SIG-M5 (cell line): ENCODE measurements at places on chromosomes 2 and 18.
A peak's percentile ranks its signal among the peaks of the same experiment; 100 is the strongest.

GRCh38 chr18:45416168-45416567, 199.1 kb upstream of the SLC14A2 start:
- DNase-seq, result no peak

GRCh38 chr18:6109743-6110142, 214.4 kb upstream of the TMEM200C start:
- DNase-seq, result no peak

DNA sequence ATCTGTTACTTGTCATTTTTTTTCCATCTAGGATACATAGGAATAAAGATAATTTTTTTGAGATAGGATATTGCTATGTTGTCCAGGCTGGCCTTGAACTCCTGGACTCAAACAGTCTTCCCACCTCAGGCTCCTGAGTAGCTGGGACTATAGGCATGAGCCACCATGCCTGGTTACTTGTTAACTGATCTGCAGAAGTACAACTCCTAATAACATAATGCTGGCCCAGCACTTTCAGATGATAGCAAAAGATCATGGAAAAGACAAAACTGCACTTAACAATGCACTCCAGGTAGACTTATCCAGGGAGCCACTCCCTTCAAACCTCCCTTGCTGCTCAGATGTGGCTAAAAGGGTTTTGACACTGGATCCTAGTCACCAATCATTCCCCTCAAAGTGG, 11.4 kb upstream of the CTDP1 start:
- no peak for DNase-seq

GRCh38 chr2:172967036-172967982, 108.3 kb upstream of the MAP3K20 start:
- DNase-seq, result no peak

DNA sequence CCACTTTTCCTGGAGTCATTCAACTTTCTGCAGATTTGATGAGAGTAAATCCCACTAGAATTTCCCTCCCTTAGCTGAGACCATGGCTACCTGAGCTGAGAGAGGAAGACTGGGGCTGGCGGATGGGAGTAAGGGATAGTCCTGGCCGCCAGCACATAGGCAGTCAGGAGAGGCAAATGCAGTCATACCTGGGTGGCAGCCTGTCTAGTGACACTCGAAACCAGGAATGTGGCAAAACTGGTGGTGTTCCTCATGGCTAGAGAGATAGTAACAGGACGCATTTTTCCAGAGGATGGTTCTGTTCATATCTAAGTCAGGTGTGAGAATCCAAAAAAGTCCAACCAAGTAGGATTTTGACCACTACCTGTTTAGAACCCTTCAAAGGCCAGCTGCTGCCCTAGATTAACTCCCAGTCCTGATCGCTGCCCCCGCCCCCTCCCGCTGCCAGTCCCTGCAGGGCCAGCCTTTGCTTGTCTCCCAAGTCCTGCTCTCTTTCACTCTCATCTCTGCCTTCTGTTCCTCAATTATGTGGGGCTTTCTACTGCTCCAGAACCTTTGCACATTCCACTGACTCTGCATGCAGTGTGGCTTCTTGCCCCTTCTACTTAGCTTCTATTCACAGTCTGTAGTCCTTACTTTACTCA, 17.4 kb upstream of the SCG2 start:
- no peak for DNase-seq

- DNase-seq, result no peak
Observed at GRCh38 chr18:31723990-31724711, 36.5 kb downstream of the SLC25A52 start.

- DNase-seq, result no peak
Observed at GRCh38 chr18:27558388-27559155, 373.5 kb upstream of the CHST9 start.

- no peak for DNase-seq
Observed at GRCh38 chr2:168149150-168149974, 98.0 kb downstream of the STK39 start.

DNA sequence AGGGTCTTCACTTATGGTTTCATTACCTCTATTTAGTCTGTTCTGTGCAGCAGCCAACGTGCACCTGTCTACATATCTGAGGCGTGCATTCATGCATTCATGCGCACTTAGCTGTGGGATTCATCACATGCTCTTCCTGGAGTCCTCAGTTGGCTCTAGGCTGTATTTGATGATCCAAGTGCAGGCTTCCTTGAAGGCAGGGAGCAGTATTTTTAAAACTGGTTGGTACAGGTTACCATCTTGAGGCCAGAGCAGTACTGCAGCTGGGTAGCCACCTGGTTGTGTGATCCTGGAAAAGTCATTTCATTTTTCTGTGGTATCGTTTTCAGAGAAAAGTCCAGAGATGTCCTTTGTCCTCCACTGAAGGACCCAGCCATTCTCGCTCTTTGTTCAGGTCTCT, 109.8 kb downstream of the EN1 start:
- DNase-seq, result no peak

DNA sequence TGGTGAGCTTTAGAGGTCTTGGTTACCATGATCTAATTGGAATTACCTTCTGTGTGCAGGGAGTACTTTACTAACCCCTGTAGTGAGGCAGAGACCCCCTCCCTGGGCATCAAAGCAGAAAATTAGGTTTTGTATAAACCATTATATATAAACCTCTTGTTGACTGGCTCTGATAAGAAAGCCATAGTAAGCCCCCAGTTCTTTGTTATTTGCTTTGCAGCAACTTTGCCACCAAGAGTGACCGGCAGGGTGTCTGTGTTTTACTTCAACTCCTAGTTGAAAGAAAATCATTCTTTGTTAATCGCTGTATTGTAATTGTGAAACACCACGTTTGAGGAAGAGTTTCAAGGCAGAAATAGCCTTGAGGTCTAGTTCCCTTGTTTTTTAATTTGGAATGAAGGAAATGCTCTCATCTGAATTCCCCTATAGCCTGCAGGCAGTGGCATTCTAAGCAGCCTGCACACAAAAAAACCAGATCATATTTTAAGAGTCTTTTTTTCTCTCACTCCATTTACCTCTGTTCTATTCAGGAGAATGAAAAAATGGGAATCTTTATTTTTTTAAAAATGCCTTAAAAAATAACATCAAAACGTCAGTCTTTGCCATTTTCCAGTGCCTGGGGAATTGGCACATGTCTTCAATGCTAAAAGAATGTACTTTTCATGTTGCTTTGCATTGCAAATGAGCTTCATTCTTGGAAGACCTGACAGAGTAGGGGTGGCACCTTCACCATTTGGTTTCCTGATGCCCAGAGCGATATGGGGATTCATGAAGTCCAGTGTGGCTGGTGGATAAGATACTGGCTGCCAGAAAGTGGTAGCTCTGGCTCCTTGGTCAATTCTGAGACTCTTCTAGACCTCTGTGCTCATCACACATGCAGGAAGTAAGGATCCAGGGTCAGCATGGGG, 338.1 kb downstream of the SLC4A3 start:
- DNase-seq, result no peak

DNA sequence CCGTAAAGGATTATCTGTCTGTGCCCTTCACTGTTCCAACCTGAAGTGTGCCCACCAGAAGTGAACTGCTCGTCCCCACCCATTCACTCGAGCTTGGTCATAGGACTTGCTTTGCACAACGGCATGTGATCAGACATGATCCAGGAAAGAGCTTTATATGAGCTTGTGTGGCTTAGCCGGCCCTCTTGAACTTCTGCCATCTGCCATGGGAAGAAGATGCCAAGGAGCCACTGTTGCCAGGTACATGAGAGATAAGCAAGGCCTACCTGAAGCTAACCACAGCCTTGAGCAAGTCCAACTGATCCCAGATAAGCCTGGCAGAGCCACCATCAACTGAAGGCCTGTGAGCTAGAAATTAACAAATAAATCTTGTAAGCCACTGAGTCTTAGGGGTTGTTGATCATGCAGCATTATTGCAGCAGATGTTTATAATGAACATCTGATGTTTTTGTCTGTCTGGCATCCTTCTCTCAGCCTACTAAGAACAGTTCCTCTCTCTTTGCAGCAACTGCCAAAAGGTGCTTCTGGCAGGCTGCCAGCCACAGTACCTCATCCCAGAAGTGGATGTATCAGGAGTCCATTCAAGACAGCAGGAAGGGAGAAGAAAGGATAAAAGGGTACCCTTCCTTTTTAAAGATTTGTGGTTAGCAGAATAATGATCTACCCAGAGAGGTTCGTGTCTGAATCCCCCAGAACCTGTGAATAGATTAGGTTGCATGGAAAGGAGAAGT, 16.8 kb downstream of the DBI start:
- no peak for DNase-seq

GRCh38 chr18:41599466-41599865, 355.6 kb upstream of the PIK3C3 start:
- no peak for DNase-seq

GRCh38 chr2:225120186-225120585, 77.9 kb upstream of the DOCK10 start:
- DNase-seq, result no peak

DNA sequence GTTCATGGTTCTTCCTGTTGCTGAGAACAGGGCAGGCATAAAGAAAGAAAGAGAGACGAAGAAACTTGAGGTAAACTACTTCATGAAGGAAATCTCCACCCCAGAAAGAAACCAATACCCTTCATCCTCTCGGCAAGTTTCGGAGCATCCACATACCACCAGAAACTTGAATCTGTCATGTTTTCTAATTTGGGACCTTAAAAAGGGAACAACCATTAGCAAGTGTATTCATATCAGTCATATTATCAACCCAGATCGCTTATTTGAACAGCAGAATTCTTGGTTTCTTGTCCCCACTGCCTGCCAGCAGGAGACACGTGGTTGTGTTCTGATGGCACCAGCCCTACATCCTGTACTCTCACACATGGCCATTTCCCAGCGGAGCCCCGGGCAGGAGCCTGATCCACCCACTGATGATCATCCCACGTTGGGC, 53.2 kb upstream of the FZD7 start:
- no peak for DNase-seq

GRCh38 chr2:20411361-20411894, 35.4 kb upstream of the RHOB start:
- DNase-seq, result peak; percentile 23

GRCh38 chr2:182381225-182381624, 45.6 kb downstream of the PDE1A start:
- DNase-seq, result no peak

DNA sequence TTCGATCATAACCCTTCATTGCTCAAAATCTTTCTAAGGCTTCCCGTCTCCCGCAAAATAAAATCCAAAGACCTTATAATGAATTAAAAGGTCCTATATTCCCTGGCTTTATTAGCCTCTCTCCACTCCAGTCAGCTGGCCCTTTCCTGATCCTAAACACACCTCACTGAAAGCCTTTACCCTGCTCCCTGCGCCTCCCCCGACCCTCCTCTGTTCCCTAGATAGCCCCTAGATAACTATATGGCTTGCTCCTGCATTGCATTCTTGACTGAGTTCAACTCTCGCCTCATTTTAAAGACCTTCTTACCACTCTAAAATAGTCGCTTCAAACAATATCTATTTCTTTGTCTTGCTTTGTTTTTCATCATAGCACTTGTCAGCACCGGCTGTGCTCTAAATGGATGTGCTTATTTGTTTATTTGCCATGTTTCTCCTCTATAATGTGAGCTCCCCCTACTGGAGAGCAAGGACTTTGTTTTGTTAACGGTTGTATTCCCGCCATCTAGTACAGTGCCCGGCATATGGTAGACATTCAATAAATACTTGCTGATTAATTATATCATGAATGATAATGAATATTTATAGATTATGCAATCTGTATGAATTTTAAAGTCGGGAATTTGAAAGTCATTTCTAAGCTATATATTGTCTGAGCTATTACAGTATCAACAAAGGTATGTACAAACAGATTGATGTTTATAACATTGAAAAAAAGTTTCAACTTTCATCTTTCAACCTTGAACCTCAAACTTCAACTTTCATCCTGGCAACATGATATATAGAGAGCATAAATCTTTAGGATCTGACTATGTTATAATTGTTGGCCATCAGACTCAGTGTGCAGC, 32.4 kb upstream of the VIT start:
- DNase-seq, result no peak

GRCh38 chr18:834082-834720, 22.2 kb upstream of the YES1 start:
- DNase-seq, result no peak

GRCh38 chr2:183164650-183165015, 40.4 kb downstream of the NUP35 start:
- DNase-seq, result no peak

GRCh38 chr2:7417845-7418742, 500.9 kb downstream of the RNF144A start:
- no peak for DNase-seq

GRCh38 chr2:188399159-188399558, 107.5 kb downstream of the GULP1 start:
- no peak for DNase-seq

DNA sequence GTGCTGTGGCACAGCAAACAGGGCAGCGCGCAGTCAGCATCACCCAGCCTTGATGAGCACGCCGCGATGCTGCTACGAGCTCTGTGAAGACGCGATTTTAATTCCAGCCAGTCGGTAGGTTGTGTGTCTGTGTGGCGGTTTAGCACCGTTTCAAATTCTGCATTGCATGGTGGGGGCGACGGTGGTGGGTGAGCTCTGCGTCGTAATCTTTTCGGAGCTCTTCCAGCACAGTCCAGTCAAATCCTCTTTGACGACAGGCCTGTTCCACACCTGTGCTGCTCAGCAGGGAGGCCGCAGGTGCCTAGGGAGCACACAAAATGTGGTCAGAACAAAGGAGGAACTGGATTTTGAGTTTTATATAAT, 8.6 kb downstream of the ALLC start:
- DNase-seq, result no peak

DNA sequence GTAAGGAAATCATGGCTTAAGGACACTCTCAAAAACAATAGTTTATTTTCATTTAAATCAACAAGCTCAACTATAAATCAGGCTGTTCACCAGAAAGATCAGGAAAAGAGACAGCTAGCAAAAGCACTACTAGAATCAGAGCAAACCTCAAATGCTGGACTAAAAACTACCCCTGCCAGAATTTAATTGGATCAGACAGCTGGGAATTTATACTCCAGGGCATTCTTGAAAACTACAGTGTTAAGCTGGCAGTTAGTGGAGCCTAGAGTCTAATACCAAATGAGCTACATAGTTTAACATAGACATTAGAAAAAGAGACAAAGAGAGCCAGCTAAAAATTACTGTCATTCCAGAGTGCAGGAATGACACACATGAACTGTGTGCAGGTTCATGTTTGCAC, 1016.4 kb upstream of the CRIM1 start:
- no peak for DNase-seq

- DNase-seq, result no peak
Observed at GRCh38 chr2:148702475-148702874, 57.9 kb downstream of the EPC2 start.

- no peak for DNase-seq
Observed at GRCh38 chr2:95278051-95278471, 3.8 kb downstream of the PROM2 start.
